Stimulated activated CD4-positive, alpha-beta T cell treated with anti-CD3 and anti-CD28 coated beads, Interleukin-1b, Interleukin-23, amount 100 ng/mL, for 1 hour (primary cell): ENCODE measurements at places on chromosomes 16 and 17.

- DNase-seq, result no peak
These were observed 2.6 kb downstream of the ADCY9 start for GRCh38 chr16:4113358-4114256.

GRCh38 chr16:243348-243747 lies 8.7 kb downstream of the FAM234A start:
- DNase-seq, result no peak

DNA sequence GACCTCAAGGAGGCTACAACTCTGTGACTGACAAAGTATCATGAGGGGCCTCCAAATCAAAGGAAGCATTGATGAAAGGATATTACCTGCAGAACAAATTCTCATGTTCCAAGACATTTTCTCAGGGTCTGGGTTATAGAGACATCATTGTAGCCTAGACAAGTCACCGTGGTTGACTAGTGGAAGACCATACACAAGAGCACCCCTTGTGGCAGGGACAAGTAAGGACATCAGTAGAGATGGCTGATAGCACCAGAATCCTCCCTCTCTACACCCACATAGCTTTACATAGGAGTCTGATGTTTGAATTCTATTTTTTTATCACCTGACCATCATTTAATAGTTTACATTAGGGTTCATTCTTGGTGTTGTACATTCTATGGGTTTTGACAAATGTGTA lies 32.5 kb upstream of the CDH8 start:
- DNase-seq, result no peak

GRCh38 chr17:3835410-3836229 lies 10.4 kb downstream of the NCBP3 start:
- no peak for DNase-seq

- no peak for DNase-seq
These were observed 44.0 kb downstream of the NLK start for GRCh38 chr17:28086519-28086918.

GRCh38 chr17:40511667-40512220 lies 10.3 kb upstream of the TNS4 start:
- DNase-seq, result no peak

- DNase-seq, result no peak
These were observed 1.7 kb downstream of the DHRS13 start for GRCh38 chr17:28900986-28901726.

DNA sequence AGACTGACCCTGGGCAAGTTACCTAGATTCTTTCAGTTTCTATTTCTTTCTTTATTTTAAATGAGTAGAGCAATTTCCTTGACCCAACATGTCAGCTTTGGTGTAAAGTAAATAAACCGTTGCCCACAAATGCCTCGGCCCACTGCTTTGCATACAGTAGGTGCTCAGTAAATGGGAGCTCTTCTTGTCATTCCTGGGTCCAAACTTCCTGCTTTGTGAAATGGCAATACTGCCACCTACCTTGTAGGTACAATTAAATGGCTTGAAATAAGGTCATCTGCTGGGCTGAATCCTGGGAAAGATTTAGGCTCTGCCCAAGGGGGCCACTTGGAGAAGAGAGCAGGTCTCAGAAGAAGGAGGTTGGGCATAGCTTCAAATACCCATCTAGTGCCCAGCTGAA lies 253.0 kb downstream of the HS3ST3B1 start:
- DNase-seq, result no peak

- no peak for DNase-seq
These were observed 1.8 kb downstream of the RPL38 start for GRCh38 chr17:74205274-74205673.

DNA sequence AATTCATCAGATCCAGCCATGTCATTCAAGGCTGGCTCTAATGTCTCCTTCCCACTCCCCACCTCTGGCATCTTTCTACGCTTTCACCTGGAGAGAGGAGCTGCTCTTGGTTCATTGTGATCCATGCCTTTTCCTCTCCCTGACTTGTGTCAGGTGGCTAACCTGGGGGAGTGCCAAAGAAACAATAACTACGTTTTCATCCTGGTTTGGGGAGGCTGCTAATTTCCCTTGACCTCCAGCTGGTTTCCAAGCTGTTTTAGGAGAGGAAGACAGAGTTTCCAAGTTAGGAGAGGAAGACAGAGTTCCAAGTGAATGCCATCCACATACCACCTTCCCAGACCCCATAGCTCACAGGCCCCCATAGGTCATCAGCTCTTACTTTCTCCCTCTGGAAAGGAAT lies 40.0 kb upstream of the HLF start:
- no peak for DNase-seq

GRCh38 chr16:30609002-30609925 lies 925 bp downstream of the ZNF689 start:
- peak; percentile 27 for DNase-seq

DNA sequence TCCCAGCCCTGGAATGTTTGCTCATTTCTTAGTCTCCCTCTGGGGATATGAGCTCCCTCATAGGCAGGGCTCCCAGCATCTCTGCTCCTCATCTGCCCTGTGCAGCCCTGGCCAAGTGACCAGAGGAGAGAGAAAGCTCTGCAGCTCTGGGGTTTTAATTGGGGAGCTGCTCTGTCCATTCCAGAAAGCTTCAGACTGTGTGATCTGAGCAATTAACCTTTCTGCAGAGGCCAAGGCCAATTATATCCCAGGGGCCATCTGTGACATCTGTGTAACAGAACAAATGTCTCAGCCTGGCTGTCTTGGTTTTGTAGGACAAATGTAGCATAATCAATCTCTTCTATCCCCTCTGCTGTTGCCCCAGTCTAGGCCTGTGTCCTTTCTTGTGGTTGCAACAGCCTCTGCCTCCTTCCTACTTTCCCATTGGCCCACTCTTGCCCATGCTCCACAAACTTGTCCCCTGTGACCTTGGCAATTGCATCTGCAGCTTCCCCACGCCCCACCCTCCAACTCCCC lies 156.0 kb downstream of the GSG1L start:
- no peak for DNase-seq

GRCh38 chr17:14405189-14405588 lies 104.3 kb downstream of the HS3ST3B1 start:
- no peak for DNase-seq

GRCh38 chr17:5282642-5283217 lies 646 bp downstream of the RABEP1 start:
- DNase-seq, result peak; percentile 27

GRCh38 chr17:17752821-17753321 lies 71.6 kb downstream of the RAI1 start:
- no peak for DNase-seq

- no peak for DNase-seq
These were observed 840 bp upstream of the CD300LB start for GRCh38 chr17:74532115-74532514.

GRCh38 chr17:17345294-17345597 lies 42.1 kb downstream of the NT5M start:
- no peak for DNase-seq

GRCh38 chr16:57628783-57629293 lies 408 bp downstream of the ADGRG1 start:
- no peak for DNase-seq

DNA sequence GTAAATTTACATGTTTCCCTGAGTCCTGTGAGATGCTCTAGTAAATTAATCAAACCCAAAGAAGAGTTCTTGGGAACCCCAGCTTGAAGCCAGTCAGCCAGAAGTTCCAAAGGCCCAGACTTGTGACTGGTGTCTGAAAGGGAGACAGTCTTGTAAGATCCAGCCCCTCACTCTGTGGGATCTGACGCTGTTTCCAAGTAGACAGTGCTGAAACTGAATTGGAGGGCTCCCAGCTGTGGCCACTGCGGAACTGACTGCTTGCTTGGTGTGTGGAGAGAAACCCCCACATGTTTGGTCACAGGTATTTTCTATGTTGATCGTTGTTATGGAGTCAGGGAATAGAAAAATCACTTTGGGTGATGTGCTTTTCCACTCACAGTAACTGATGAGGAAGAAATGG lies 5.5 kb upstream of the CDRT4 start:
- DNase-seq, result no peak
